Osteoblast (primary cell): ENCODE measurements at places on chromosomes 2 and 18.

- peaks cover 4% of the 10 kb centered on the region for H3K4me1 ChIP-seq
- no peak overlapping the region for H3K27ac ChIP-seq
Observed at GRCh38 chr2:111918383-111918806, 20.0 kb downstream of the MERTK start.

- H3K4me3 ChIP-seq, result no peak overlapping the region
- peaks cover 14% of the 10 kb centered on the region for H3K4me1 ChIP-seq
- H3K27ac ChIP-seq, result no peak overlapping the region
- H3K27me3 ChIP-seq, result peaks cover 3% of the 10 kb centered on the region
- DNase-seq, result no peak
Observed at GRCh38 chr2:26626606-26627005, 14.6 kb downstream of the CIB4 start.

DNA sequence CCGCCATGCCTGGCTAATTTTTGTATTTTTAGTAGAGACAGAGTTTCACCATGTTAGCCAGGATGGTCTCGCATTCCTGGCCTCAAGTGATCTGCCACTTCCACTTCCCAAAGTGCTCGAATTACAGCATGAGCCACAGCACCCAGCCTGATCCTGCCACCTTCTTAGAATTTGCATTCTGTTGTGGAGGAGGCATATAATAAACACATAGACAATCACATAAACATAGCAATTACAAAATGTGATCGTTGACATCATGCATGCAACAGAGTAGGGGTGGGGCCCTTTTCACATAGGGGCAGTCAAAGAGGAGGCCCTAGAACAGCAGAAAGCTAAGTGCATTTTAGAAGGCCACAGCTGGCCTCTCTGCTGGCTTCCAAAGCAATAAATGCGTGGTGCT, 39.9 kb upstream of the TSPYL6 start:
- H3K27me3 ChIP-seq, result no peaks in the 10 kb centered on the region
- H3K27ac ChIP-seq, result no peak overlapping the region
- no peak overlapping the region for H3K4me3 ChIP-seq
- no peaks in the 10 kb centered on the region for H3K36me3 ChIP-seq
- no peak for DNase-seq

DNA sequence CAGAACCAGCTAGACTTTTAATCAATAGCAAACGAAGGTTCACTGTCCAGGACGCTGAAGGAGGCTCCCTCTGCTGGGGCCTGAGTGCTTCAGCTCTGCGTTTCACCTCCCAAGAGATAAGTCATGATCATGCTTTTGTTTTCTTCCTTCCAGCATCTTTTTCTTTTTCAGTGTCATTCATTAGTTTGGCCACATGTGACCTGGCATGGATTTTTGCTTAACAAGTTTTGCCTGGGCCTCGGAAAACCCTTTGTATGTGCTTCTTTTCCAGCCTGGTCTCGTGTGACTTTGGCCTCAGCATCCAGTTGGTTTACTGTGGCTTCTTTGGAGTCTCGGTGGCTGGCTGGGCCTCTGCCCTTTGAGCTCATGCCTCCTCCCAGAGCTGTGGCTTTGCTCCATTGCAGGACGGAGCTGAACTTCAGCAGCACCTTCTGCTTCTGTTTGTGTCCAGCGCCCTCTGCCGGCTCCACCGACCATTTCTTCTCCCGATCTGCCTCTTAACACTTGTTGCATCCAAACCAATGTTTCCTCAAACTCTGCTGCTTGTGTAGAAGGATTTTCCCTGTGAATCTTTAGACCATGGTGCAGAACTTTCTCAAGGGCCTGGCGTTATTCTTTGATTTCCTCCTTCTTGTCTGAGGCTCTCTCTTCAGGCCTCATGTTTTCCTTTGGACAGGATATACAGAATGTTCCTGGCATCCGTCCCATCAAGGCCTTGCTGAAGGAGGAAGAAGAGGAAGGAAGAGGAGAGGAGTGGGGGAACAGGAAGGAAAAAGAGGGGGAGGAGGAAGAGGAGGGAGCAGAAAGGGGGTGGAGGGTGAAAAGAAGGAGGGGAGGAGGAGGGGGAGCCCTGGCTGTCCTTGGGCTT, 23.6 kb upstream of the HES6 start:
- peak overlapping the region; percentile 38 for H3K27ac ChIP-seq
- H3K4me1 ChIP-seq, result peaks cover 2% of the 10 kb centered on the region
- H3K4me3 ChIP-seq, result no peak overlapping the region

GRCh38 chr18:22624176-22624575, 206.5 kb upstream of the CTAGE1 start:
- H3K36me3 ChIP-seq, result no peaks in the 10 kb centered on the region
- H3K4me1 ChIP-seq, result no peaks in the 10 kb centered on the region
- no peak overlapping the region for H3K4me3 ChIP-seq
- H3K27ac ChIP-seq, result no peak overlapping the region
- H3K27me3 ChIP-seq, result no peaks in the 10 kb centered on the region

- no peaks in the 10 kb centered on the region for H3K4me1 ChIP-seq
- no peak overlapping the region for H3K4me3 ChIP-seq
- H3K27ac ChIP-seq, result no peak overlapping the region
- no peaks in the 10 kb centered on the region for H3K27me3 ChIP-seq
Observed at GRCh38 chr2:84338069-84338468, 121.0 kb downstream of the SUCLG1 start.

- no peak overlapping the region for H3K4me3 ChIP-seq
- H3K27ac ChIP-seq, result peak overlapping the region; percentile 84
- peaks cover 6% of the 10 kb centered on the region for H3K4me1 ChIP-seq
Observed at GRCh38 chr2:226524381-226524843, 275.2 kb downstream of the IRS1 start.

GRCh38 chr2:222603501-222603900, 52.4 kb downstream of the FARSB start:
- no peak overlapping the region for H3K4me3 ChIP-seq
- no peaks in the 10 kb centered on the region for H3K27me3 ChIP-seq
- DNase-seq, result no peak
- H3K27ac ChIP-seq, result no peak overlapping the region
- peaks cover under 1% of the 10 kb centered on the region for H3K4me1 ChIP-seq

- DNase-seq, result no peak
- no peaks in the 10 kb centered on the region for H3K4me1 ChIP-seq
- no peaks in the 10 kb centered on the region for H3K36me3 ChIP-seq
- H3K27me3 ChIP-seq, result peaks cover 2% of the 10 kb centered on the region
- no peak overlapping the region for H3K27ac ChIP-seq
- no peak overlapping the region for H3K4me3 ChIP-seq
Observed at GRCh38 chr2:176152350-176153181, 1.2 kb downstream of the HOXD4 start.

DNA sequence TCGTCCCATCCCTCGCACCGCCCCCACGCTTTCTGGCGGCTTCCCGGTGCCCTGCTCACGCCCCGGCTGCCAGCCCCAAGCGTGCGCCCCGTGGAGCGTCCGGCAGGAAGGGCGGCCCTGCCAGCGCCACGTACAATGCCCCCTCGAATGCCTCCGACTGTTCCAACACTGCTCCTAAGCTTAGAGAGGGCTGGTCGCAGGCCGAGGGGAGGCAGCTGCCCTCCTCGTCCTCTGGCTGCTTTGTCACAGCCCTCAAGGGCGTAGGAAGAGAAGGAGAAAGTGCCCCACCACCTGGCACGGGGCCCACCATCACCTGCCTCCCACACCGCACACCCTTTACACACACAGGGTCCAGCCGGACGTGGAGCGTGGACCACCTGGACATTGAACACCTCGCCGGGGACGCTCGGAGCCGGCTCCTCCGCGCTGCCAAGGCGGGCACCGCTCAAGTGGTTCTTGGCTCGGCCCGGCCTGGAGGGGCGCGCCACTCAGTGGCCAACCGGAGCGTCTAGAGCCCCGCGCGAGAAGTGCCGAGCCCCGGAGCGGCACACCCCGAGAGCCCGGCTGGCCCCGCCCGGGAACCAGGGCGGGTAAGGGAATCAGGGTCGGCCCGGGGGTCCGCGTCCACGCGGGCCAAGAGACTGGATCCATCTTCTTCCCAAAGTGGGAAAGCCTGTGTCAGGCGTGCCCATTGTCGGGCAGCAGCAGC, 830 bp downstream of the DNER start:
- H3K27ac ChIP-seq, result no peak overlapping the region
- no peaks in the 10 kb centered on the region for H3K4me1 ChIP-seq
- peak overlapping the region; percentile 51 for H3K4me3 ChIP-seq
- DNase-seq, result no peak
- peaks cover 52% of the 10 kb centered on the region for H3K27me3 ChIP-seq

- H3K4me1 ChIP-seq, result no peaks in the 10 kb centered on the region
- H3K27me3 ChIP-seq, result no peaks in the 10 kb centered on the region
- H3K36me3 ChIP-seq, result no peaks in the 10 kb centered on the region
- no peak overlapping the region for H3K4me3 ChIP-seq
Observed at GRCh38 chr2:204331180-204331579, 214.1 kb upstream of the PARD3B start.

DNA sequence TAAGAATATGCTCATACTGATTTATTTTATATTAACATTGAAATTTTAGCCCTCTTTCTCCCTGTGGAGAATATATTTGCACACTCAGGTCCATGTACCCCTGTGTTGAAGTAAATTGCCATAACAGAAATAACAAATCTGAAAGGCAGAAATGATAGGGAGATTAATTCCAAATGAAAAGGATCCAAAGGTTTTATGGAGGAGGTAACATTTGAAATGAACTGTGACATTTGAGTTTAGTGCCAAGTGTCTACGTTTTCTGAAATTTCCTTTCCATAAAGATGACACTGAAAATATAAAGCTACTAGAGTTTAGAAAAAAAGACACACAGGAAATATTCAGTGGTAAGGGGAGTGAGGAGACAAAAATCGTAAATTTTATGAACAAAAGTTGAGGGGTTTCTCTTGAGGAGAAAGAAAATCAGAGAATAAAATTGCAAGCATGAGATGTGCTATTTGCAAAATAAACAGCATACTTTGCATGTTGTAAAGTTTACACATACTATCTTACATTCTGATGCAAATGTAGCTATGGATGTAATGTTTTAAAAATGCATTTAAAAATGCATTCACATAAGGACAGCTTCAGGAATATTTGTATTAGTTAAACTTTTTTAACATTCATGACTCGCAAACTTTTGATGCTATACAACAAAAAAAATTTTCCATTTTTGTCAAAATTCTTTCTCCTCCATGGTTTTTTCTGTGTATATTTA, 69.5 kb downstream of the BAZ2B start:
- no peaks in the 10 kb centered on the region for H3K27me3 ChIP-seq
- H3K4me3 ChIP-seq, result no peak overlapping the region
- H3K36me3 ChIP-seq, result no peaks in the 10 kb centered on the region
- peaks cover 6% of the 10 kb centered on the region for H3K4me1 ChIP-seq
- no peak for DNase-seq
- H3K27ac ChIP-seq, result no peak overlapping the region

DNA sequence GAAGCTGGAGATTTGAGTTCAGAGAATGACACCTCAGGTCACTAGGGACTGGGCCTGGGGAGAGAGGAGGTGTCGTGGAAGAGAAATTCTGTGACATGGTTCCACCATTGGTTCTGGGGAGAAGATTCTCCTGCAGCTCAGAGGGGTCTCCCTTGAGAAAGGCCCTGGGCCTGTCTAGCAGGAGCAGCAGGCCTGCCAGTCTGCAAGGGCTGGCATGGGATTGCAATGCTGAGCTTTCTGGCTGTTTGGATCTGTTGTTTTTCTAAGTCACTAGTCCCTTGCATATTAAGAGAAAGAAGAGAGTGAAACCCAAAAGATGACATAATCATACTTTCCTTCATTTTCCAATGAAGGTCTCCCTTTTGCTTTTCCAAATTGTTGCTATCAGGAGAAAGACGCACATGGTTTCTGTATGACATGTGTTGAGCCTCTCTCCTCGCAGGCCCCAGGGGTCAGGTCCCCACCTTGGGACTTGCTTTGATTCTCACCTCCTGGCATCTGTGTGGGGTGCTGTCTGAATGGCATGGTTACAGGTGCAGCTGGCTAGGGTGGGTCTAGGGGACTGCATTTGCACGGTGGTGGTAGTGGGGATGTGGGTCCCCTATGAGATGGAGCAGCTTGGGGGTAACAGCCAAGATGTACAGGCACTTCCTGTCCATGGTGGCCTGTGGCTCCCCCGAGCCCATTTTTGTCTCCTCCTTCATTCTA, 117.8 kb downstream of the GLI2 start:
- H3K36me3 ChIP-seq, result peaks cover 6% of the 10 kb centered on the region
- no peak overlapping the region for H3K4me3 ChIP-seq
- peaks cover 3% of the 10 kb centered on the region for H3K4me1 ChIP-seq

GRCh38 chr2:119616421-119616820, 62.6 kb upstream of the TMEM177 start:
- no peak for DNase-seq
- no peaks in the 10 kb centered on the region for H3K27me3 ChIP-seq
- H3K27ac ChIP-seq, result no peak overlapping the region
- no peaks in the 10 kb centered on the region for H3K36me3 ChIP-seq
